ENCODE measurements at places on chromosomes 1 and 21. TPM values are rescaled to one million over a fixed set of nuclear protein-coding genes. Genes with fewer than 3 reads are reported as not detected.

Gene TATDN3
- total RNA-seq = 10.6 TPM

Gene RNF186
- total RNA-seq = 9.2 TPM

Gene CFHR1
- not detected for total RNA-seq

Gene CD2
- 2.1 TPM for total RNA-seq

Gene OR2AJ1
- not detected for total RNA-seq

Gene OR2L3
- not detected for total RNA-seq

Gene CA14
- not detected for total RNA-seq

Gene PSMB2
- 17.5 TPM for total RNA-seq

Gene TMEM61
- total RNA-seq = 3.6 TPM

Gene PLA2G5
- 5.9 TPM for total RNA-seq

- peaks cover 14% of the 10 kb centered on the region for H3K4me1 ChIP-seq
- H3K4me3 ChIP-seq = no peak overlapping the region
- no peaks in the 10 kb centered on the region for H3K27me3 ChIP-seq
- no peak overlapping the region for H3K27ac ChIP-seq
- DNase-seq = no peak
These were observed 30.7 kb downstream of the ITPKB start for GRCh38 chr1:226708342-226708780.

GRCh38 chr1:147902253-147902845 is at the start of gene GJA8:
GJA8 (plus strand) TSS chr1:147902795; CDS start chr1:147907956, 5,161 bp downstream.
- peaks cover 6% of the 10 kb centered on the region for H3K4me1 ChIP-seq
- no peak within 1 kb of the TSS for H3K27ac ChIP-seq
- H3K27me3 ChIP-seq = no peaks in the 10 kb centered on the region
- H3K4me3 ChIP-seq = no peak within 1 kb of the TSS
- no peak for DNase-seq

GRCh38 chr1:190479050-190479397 is 1.4 kb upstream of the BRINP3 start:
- no peaks in the 10 kb centered on the region for H3K36me3 ChIP-seq
- H3K4me3 ChIP-seq = peak overlapping the region; percentile 32
- H3K4me1 ChIP-seq = peaks cover 30% of the 10 kb centered on the region
- no peaks in the 10 kb centered on the region for H3K27me3 ChIP-seq

DNA sequence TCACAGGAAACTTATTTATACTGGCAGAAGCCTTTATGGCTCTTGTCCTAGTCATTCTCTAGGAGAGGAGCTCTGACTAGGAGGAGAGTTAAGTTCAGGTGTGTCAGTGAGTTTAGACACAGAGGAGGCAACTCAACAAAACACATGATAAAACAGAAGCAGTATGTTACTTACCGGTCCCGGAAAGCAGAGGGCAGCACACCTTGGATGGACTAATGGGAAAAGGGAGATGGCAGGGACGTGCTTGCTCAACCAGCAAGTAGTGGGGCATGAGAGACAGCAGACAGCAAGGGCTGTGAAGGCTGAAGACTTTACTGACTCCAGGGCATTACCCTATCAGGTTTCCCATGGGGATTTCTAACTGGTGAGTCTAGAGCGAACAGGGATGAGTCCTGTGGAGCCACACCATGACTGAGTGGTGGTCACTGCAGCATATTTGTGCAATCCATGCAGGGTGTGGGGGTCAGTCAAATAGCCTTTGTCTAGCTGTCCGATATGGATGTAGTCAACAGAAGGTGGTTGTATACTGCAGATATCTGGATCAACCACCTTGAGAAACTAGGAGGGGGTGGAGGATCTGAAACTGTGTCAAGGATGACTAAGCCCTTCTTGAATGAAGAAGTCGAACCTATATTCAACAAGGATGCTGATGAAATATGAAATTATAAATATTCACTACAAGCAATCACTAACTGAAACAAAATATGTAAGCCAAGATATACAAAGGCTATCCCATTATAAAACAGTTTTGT is 596.3 kb upstream of the CHRM3 start:
- no peaks in the 10 kb centered on the region for H3K27me3 ChIP-seq
- H3K36me3 ChIP-seq = no peaks in the 10 kb centered on the region
- no peak for DNase-seq
- no peak overlapping the region for H3K4me3 ChIP-seq
- H3K4me1 ChIP-seq = no peaks in the 10 kb centered on the region
- no peak overlapping the region for H3K27ac ChIP-seq

- peak; percentile 69 for DNase-seq
- peak overlapping the region; percentile 82 for H3K27ac ChIP-seq
- H3K4me3 ChIP-seq = no peak overlapping the region
- no peaks in the 10 kb centered on the region for H3K27me3 ChIP-seq
- H3K36me3 ChIP-seq = no peaks in the 10 kb centered on the region
- H3K4me1 ChIP-seq = peaks cover 57% of the 10 kb centered on the region
These were observed 9.7 kb upstream of the SRP9 start for GRCh38 chr1:225767634-225768540.

GRCh38 chr21:44911384-44912157 is 9.1 kb downstream of the ITGB2 start:
- no peak overlapping the region for H3K4me3 ChIP-seq
- no peaks in the 10 kb centered on the region for H3K36me3 ChIP-seq
- no peak overlapping the region for H3K27ac ChIP-seq

DNA sequence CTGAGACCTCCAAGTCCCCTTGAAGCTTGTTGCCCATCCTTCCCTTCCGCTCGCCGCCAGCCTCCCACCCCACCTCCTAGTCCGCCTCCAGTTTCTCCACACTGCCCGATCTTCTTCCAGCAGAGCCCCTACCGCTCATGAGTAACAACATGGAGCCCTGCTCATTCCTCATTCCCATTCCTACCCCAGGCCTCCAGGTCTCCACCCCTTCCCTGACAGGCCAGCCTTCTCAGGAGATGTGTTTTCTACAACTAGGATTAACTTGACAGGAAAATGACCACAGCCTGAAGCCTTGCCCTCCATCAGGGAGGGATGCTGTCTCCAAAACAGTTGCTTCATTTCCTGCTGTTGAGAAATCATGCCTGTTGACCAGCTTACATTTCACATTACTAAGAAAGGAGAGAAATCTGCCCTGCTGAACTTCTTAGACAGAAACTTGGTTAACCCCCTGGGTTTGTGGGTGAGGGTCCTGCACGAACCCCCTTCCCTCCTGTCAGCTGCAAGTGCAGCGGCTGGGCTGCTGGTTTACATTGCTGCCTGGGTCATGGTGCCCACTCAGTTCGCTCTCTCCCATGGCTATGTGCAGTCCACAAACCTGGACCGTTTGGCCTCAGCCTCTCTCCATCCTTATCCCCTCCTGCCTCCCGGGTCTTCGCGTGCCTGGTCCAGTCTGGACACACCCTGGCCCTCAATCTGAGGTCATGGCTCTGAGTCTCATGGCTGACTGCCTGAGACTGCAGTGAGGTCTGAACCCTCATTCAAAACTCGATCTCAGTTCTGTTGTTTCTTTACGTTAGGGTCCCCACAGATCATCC is 16.1 kb upstream of the CHI3L1 start:
- H3K4me3 ChIP-seq = no peak overlapping the region
- no peak overlapping the region for H3K27ac ChIP-seq
- no peaks in the 10 kb centered on the region for H3K36me3 ChIP-seq
- no peaks in the 10 kb centered on the region for H3K27me3 ChIP-seq

DNA sequence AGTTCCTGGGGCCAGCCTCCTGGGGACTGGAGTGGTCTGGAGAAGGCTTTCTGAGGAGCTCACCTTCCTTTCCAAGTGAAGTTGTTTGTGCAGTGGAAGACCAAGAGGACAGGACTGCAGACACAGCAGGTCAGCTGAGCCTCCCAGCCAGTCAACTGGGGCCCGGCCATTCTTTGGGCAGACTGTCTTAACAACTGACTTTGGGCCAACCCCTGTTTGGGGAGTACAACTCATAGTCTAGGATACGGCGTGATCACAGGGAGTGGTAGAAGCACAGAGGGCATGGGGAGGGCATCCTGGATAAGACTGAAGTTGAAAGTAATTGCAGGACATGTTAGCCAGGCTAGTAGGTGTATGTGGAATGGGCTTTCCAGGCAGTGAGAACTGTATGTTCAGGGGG is 50.3 kb downstream of the PGM1 start:
- no peaks in the 10 kb centered on the region for H3K36me3 ChIP-seq
- H3K4me3 ChIP-seq = no peak overlapping the region
- H3K27ac ChIP-seq = peak overlapping the region; percentile 46
- H3K27me3 ChIP-seq = no peaks in the 10 kb centered on the region

DNA sequence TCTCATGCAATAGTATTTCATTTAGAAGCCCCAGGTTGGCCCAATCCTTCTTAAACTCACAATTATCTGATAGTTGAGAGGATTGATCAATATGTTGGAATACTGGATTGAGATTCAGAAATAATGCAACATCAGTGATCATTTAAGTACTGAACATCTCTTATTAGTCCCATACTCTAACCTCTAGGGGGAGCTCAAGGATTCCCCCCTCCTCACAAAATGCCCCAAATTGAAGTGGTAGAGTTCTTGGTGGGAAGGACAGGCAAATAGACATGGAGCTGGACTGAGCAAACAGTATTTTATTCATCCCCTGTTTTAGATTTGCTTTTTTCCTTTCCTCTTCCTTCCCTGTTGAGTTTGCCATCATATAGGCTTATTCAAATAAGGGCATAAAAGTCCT is 62.8 kb downstream of the NGF start:
- H3K27ac ChIP-seq = no peak overlapping the region
- no peaks in the 10 kb centered on the region for H3K27me3 ChIP-seq
- no peak overlapping the region for H3K4me3 ChIP-seq
- no peaks in the 10 kb centered on the region for H3K4me1 ChIP-seq
- H3K36me3 ChIP-seq = no peaks in the 10 kb centered on the region

DNA sequence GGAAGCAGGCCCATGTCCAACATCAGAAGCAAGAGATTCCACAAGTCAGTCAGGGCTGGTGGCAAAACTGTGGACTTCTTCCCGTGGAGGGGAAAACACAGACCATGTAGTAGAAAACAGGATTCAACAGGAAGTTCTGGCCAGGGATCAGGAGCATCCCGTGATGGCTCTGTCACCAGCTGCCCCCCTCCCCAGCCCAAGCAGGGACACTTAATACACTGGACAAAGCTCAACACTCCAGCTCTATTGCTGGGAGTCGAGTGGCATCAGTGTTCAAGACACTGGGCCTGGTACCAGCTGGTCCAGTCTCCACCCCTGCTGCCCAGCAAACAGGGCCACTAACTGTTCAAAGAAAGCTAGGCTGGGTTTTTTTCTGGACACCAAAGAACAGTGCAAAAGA is 3.7 kb downstream of the SLC45A3 start:
- peaks cover 13% of the 10 kb centered on the region for H3K4me1 ChIP-seq
- no peak for DNase-seq
- H3K4me3 ChIP-seq = no peak overlapping the region
- H3K27ac ChIP-seq = no peak overlapping the region
- H3K36me3 ChIP-seq = no peaks in the 10 kb centered on the region
- H3K27me3 ChIP-seq = no peaks in the 10 kb centered on the region

- no peaks in the 10 kb centered on the region for H3K36me3 ChIP-seq
- no peak overlapping the region for H3K4me3 ChIP-seq
- H3K4me1 ChIP-seq = peaks cover 6% of the 10 kb centered on the region
- H3K27me3 ChIP-seq = no peaks in the 10 kb centered on the region
- no peak overlapping the region for H3K27ac ChIP-seq
These were observed 109.8 kb downstream of the PATJ start for GRCh38 chr1:61851849-61852669.

DNA sequence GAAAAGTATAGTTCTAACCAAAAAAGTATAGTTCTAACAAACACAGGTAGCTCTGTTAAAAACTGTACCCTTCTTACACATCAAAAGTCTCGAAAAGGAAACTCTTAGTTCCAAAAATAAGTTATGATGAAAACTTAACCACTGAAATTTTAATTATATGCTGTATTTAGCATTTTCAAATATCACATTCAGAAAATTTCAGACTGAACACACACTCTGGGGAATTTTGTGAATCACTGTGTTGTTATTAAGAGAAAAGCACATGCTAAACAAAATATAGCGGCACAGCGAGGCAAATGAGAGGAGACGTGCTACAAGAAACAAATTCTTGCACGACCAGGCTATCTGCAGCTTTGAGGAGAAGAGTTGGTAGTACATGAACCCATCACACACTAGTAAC is 30.4 kb downstream of the VAV3 start:
- H3K27me3 ChIP-seq = no peaks in the 10 kb centered on the region
- H3K4me1 ChIP-seq = peaks cover 9% of the 10 kb centered on the region
- no peak overlapping the region for H3K27ac ChIP-seq
- DNase-seq = no peak

GRCh38 chr1:201786824-201787223 is 42.1 kb upstream of the IPO9 start:
- H3K27ac ChIP-seq = no peak overlapping the region
- DNase-seq = peak; percentile 17
- H3K36me3 ChIP-seq = peaks cover 1% of the 10 kb centered on the region
- H3K4me3 ChIP-seq = no peak overlapping the region
- no peaks in the 10 kb centered on the region for H3K27me3 ChIP-seq
- peaks cover 5% of the 10 kb centered on the region for H3K4me1 ChIP-seq

- no peaks in the 10 kb centered on the region for H3K27me3 ChIP-seq
- no peak overlapping the region for H3K27ac ChIP-seq
- no peak for DNase-seq
- H3K36me3 ChIP-seq = no peaks in the 10 kb centered on the region
- H3K4me3 ChIP-seq = no peak overlapping the region
These were observed 224.4 kb downstream of the PTPRU start for GRCh38 chr1:29460694-29461093.

GRCh38 chr1:8317647-8318381 is at the start of gene SLC45A1:
SLC45A1 (plus strand) TSS chr1:8318114; CDS start chr1:8324330, 6,216 bp downstream.
- no peaks in the 10 kb centered on the region for H3K27me3 ChIP-seq
- no peak within 1 kb of the TSS for H3K4me3 ChIP-seq
- H3K27ac ChIP-seq = peak within 1 kb of the TSS; percentile 7
- peaks cover 31% of the 10 kb centered on the region for H3K4me1 ChIP-seq

- no peaks in the 10 kb centered on the region for H3K4me1 ChIP-seq
- H3K4me3 ChIP-seq = no peak overlapping the region
- H3K27me3 ChIP-seq = no peaks in the 10 kb centered on the region
- no peaks in the 10 kb centered on the region for H3K36me3 ChIP-seq
These were observed 28.3 kb upstream of the ZNF326 start for GRCh38 chr1:89966656-89967055.

DNA sequence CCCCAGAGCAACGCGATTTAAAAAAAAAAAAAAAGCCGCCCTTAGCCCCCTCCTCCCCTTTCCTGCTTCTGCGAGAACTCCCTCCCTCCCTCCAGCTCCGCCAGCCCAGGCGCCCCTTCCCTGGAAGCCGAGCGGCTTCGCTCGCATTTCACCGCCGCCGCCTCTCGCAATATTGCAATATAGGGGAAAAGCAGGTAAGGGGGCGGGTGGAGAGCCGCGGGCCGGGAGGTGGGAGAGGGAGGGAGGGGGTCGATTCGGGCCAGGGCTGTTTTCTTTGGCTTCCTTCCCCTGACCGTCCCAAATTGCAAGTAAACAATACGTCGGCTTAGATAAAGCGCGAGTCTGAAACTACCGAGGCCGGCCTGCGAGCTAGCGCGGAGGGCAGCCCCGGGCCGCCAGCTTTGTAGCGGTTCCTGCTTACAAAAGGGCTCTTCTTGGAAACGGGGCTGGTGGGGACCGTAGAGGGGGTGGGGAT is 408 bp downstream of the LMO4 start:
- H3K4me1 ChIP-seq = peaks cover 35% of the 10 kb centered on the region
- peak overlapping the region; percentile 72 for H3K4me3 ChIP-seq
- no peaks in the 10 kb centered on the region for H3K36me3 ChIP-seq
- peak; percentile 70 for DNase-seq
- H3K27ac ChIP-seq = peak overlapping the region; percentile 94

Measured in body of pancreas (tissue), 4 donors.